ENCODE measurements at places on chromosomes 3 and 15. TPM values are rescaled to one million over a fixed set of nuclear protein-coding genes. Genes with fewer than 3 reads are reported as not detected.

The SV2B gene
- total RNA-seq: not detected

GRCh38 chr3:134795746-134796280 lies 753 bp downstream of the EPHB1 start:
- H3K27me3 ChIP-seq: peaks cover 48% of the 10 kb centered on the region
- H3K4me3 ChIP-seq: peak overlapping the region; percentile 76
- H3K27ac ChIP-seq: no peak overlapping the region
- no peaks in the 10 kb centered on the region for H3K36me3 ChIP-seq

DNA sequence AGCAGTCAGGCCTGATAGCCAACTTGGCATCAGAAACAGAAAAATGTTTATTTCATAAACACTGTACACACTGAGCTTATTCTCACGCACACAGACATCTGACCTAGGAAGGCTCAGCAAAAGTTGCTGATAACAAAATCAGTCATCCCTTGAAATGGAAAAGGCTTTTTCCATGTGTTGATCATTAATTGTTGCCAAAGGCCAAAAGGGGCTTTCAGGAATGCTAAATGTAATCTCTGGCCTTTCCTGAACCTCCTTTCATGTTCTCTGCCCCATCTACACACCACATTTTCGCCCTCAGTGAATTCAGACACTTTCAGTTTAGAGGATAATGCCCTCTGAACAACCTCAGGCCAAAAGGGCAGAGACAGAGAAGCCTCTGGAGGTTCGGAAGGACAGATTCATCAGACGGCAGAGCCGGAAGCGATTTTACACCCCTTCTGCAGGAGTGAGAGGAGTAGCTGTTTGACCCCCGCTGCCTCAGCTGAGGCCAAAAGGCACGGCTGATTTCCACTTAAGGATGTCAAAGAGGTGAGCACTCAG lies 14.5 kb downstream of the RTP4 start:
- H3K36me3 ChIP-seq: peaks cover 4% of the 10 kb centered on the region
- peaks cover 9% of the 10 kb centered on the region for H3K4me1 ChIP-seq
- no peak overlapping the region for H3K4me3 ChIP-seq
- no peak for DNase-seq
- no peaks in the 10 kb centered on the region for H3K27me3 ChIP-seq
- no peak overlapping the region for H3K27ac ChIP-seq

- H3K4me3 ChIP-seq: peak overlapping the region; percentile 2
- peaks cover 13% of the 10 kb centered on the region for H3K4me1 ChIP-seq
- no peaks in the 10 kb centered on the region for H3K27me3 ChIP-seq
- peaks cover 14% of the 10 kb centered on the region for H3K36me3 ChIP-seq
- no peak for DNase-seq
These were observed 18.1 kb upstream of the PTPN23 start for GRCh38 chr3:47362701-47363100.

- H3K27me3 ChIP-seq: peaks cover 1% of the 10 kb centered on the region
- no peak for DNase-seq
- no peak overlapping the region for H3K4me3 ChIP-seq
- H3K4me1 ChIP-seq: peaks cover 2% of the 10 kb centered on the region
- H3K27ac ChIP-seq: no peak overlapping the region
These were observed 166.6 kb upstream of the SMAD3 start for GRCh38 chr15:66898656-66899386.

Measured in natural killer cell treated with Interleukin-12 subunit alpha and Interleukin-12 subunit beta and Interleukin-15 and Interleukin-18, amount 100 ng/mL, for 72 hours (primary cell).